NCI-H524 treated with DMSO at 0.1 percent for 48 hours (cell line): ENCODE measurements at places on chromosomes 7 and 10.

- no peak for DNase-seq
Observed at GRCh38 chr10:5165738-5166137, 19.2 kb downstream of the AKR1C8 start.

DNA sequence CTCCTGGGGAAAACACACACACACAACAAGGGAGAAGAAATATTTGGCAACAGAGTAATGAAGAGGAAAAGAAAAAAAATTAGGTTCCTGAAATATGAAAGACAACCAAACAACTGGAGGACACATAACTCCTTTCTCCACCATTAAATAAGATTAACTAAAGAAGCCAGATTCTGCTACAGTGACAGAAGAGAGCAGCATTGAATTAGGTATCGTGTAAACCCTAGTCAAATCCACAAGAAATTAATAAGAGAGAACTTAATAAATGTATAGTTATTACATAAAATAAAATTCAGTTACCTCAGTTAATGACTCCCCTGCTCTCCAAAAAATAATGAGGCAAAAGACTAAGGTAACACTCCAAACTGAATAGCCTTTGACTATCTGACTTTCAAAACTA lies 306.7 kb downstream of the CRPPA start:
- DNase-seq, result no peak

DNA sequence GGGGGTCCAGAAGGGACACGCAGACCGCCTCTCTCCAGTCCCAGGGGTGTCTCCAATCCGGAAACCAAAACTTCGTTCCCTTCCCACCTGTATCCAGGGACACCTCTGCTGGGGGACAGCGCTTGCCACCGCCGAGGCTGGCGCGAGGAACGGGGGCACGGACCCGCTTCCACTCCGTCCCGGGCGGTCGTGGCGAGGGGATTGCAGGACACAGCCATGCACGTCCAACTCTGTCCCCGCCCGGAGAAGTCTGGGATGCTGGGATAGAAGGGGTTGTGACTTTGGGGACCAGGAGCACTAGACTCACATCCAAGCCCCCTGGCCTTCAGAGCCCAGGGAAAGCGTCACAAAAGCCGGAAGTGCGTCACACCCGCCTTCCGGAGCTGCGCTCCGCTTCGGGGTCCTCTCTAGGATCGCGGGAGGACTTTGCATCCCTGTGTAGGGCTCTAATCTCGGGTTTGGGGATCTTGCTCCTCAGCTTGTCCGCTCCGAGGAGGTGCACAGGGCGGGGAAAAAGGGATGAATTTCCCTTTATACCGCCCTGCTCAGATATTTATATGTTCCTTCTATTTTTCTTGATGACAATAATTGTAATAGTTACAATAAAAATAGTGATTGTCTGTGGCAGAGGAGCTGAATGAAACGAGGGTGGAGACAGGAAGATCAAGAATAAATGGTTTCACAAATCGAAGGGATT lies at the start of gene FAM200A:
Gene FAM200A (minus strand): TSS at position 348 of the 697 bp plus-strand sequence. CDS start 3,707 bp downstream, outside the sequence.
- peak; percentile 39 for DNase-seq

- peak; percentile 58 for DNase-seq
Observed at GRCh38 chr7:152677808-152678670, 2.1 kb upstream of the XRCC2 start.
